ENCODE measurements at places on chromosomes 2 and 18.

GRCh38 chr2:3189961-3190360, 187.7 kb downstream of the EIPR1 start:
- no peak for DNase-seq

DNA sequence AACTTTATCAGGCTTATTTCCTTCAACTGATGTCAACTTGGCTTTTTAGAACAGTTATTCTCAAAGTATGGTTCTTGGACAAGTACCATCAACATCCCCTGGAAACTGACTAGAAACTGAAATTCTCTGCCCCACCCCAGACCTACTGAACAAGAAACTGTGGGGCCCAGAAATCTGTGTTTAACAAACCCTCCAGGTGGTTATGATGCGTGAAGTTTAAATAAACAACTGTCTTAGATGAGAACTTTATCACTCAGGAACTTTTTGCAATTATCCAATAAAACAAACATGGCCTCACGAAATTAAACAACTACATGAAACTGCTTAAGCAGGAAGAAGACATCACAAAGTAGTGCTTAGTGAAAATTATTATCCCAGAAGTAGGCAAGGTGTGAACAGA, 4.4 kb downstream of the HIBCH start:
- no peak for DNase-seq

DNA sequence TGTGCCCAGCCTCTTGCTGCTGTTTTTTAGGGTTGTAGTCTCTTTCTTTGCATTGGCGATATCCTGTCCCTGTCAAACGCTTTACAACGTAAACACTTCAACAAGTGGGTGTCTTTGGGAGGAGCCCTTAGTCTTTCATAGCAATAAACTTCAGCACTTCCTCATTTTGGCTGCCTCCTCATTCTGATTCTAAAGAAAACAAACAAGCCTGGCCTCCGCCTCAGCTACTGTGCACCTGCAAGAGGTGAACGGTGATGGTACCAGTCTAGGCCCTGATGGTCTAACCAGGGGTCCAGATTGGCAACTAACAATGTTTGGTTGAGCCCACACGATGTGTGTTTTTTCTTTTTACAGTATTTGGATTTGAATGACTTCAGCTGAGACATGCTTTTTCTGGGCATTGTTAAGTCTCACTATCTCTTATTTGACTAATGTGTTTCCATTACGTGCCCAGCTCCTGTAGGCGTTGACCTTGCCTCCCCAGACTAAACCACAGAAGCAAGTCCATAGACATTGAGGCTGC, 53.2 kb upstream of the CUL3 start:
- peak; percentile 7 for DNase-seq

DNA sequence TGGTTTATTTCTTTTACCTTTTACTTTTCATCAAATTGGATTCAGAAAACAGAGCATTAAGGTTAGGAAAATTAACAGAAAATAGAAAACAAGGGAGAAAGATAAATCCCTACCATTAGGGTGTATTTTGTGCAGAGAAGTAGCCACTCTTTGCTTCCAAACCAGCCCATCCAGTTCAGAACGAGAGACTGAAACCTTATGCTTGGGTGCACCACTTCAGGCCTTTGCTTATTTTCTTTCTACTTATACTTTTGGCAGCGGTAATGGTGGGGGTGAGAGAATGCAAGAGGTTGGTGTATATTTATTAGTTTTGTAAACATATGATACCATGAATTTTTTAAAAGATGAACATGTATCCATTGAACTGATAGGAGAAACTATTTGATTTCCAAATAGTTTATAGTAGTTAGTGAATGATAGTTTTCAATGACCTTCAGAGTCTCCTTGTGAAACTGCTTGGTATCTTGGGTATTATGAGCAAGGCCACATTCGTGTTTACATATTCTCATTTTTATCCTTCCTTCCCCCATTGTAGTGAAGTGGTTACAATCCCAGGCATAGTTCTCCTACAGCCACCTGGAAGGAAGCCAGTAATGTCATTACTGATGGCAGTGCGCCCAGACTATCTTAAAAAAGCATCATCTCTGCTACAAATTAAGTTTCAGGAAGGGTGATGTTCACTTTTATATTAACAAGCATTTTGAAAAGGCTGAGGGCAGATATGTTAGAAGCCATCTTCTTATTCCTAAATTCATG, 60.8 kb downstream of the MFSD6 start:
- peak; percentile 99 for DNase-seq

DNA sequence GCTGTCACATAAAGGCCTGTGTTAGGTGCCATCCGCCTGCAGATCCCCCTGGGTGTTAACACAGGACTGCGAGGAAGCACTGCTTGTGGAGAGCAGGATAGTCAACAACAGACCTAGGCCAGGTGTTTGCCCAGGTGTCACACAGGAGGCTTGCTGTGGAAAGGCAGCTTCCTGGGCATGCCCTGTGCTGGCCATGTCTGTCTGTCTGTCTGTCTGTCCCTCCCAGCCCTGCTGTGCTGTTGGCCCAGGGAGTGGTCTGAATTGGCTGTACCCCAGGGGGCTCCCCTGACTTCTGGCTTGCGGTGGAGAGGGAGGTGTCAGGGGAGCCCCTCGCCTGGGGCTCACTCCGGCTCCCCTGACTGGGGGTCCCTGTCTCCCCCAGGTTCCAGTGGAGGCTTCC, 53.2 kb downstream of the SH3BP4 start:
- DNase-seq, result no peak

DNA sequence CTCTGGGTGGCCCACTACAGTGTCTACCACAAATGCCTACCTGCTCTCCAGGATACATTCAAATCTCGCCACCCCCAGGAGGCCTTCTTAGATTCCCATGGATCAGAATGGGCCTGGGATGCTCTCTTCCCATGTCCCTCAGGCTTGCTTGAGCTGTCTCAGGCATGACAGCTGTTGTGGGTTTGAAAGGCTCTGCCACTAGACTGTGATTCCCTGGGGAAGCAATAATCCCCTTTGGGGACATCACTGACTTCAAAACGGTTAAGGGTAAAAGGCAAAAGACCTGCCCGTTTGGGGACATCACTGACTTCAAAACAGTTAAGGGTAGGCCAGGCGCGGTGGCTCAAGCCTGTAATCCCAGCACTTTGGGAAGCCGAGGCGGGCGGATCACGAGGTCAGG, 35.8 kb upstream of the ZNF516 start:
- DNase-seq, result no peak

- no peak for DNase-seq
Measured at GRCh38 chr2:25740810-25741381, 67.5 kb upstream of the DTNB start.

- no peak for DNase-seq
Measured at GRCh38 chr18:58269931-58270330, 225.9 kb downstream of the NEDD4L start.

DNA sequence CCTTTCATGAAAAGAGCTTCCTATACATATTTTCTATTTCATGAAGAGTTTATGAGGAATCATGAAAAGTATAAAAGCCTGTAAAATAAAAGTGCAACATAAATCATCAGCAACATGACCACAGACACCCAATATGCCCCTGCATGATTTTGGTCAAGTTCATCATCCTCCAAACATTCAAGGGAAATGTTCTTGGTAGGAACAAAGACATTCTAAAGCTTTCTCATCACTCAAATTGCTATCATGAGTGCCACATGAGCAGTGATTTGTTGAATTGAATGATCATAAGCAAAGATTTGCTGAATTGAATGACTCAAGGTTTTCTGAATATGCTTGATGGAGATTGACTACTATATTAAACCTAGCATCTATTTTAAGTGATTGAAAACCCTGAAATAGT, 172.2 kb downstream of the MBD2 start:
- no peak for DNase-seq

- DNase-seq, result no peak
Measured at GRCh38 chr2:74457129-74457548, 1.1 kb upstream of the WBP1 start.

DNA sequence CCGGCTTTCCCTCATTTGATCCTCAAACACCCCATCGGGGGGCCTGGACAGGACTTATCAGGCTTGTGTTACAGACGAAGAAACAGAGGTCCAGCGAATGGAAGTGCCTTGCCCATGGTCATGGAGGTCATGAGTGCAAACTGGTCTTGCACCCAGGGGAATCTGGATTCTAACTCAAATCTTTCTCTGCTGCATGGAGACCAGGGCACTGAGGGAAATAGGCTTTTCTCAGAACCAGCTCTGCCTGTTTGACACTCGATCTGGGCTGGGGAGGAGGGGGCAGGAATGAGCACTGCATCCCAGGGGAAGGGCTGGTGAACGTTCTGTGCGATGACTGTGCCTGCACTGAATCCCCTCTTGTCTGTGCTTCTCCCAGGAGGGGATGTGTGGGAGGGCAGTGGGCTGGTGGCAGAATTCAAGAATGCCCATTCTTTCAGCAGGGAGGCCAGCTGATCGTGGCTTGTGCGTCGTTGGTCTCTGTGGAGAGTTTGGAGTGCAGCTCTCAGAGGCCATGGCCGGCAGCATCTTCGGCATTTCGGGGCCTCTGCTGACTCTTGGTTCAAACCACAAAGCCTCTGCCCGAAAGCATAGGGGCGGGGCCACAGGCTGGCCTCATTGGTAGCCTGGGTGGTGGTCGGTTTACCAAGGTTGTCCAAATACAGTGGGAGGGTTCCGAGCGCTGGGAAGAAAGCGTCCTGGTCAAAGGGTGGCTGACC, 171.6 kb downstream of the DDX1 start:
- no peak for DNase-seq

- DNase-seq, result no peak
Measured at GRCh38 chr2:241142593-241142992, 6.7 kb downstream of the PASK start.

- no peak for DNase-seq
Measured at GRCh38 chr2:221254299-221254698, 317.8 kb downstream of the EPHA4 start.

DNA sequence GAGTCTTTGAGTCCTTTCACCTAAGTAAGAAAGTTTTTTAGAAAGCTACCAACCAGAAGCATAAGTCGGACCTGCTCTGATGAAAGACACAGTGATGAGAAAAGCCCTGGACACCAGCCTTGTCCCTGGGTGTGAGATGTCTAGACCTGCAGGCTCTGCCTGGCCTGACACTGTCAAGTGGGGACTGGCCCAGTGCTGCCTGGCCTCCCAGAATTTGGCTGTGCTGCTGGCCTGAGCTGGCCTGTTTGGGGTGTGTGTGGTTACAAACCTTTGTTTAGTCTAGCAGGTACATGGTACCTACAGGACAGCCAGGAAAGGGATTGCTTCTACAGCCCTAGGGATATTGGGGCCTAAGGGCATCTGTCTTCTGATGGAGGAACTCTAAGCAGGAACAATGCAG, 48.3 kb downstream of the ASB1 start:
- no peak for DNase-seq

- peak; percentile 32 for DNase-seq
Measured at GRCh38 chr2:75787532-75788132, 76.9 kb upstream of the GCFC2 start.

- peak; percentile 93 for DNase-seq
Measured at GRCh38 chr18:57649556-57650500, 28.2 kb upstream of the NARS1 start.

- no peak for DNase-seq
Measured at GRCh38 chr2:236579048-236579745, 9.6 kb downstream of the ACKR3 start.

- no peak for DNase-seq
Measured at GRCh38 chr2:8522687-8523086, 159.2 kb upstream of the ID2 start.
